ENCODE measurements at places on chromosomes 2 and 18.

- no peak for DNase-seq
These were observed 146.6 kb downstream of the GBX2 start for GRCh38 chr2:236021499-236022057.

- no peak for DNase-seq
These were observed 63.5 kb downstream of the MEIS1 start for GRCh38 chr2:66498289-66498975.

- no peak for DNase-seq
These were observed 601.8 kb downstream of the LRP1B start for GRCh38 chr2:141528990-141529389.

DNA sequence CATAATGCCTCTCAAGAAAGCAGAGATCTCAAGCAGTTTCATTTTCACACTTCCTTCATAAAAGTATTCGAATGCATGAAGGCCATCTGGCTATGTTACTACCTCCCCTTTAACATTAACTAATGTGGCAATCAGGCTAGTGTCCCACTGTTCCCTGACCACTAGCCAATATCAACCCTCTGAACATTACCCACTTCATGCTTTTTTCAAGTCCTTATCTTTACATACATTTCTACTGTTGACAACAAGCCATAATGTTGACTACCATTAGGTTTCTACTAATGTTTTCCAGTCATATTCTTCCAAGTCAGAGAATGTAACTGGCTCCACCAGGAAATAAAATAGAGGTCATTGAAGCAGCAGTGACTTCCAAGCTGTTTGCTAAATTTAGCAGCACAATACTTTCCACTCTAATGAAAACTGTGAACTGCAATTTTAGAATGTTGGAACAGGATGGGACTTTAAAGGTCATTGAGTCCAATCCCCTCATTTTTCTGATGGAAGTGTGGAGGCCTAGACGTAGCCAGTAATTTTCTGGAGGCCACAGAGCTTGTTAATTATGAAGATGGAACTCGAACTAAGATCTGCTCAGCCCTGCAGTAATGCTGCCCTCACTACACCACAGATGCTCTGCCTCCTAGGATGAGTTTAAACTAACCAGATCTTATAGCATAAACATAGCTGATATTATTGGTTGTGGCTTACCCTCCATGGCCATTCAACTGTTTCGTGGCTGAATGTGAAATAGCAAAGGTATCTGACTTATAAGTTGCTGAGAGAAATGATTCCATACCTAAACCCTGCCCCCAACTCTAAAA is 630 bp upstream of the PPP1R1C start:
- no peak for DNase-seq

- DNase-seq = no peak
These were observed 10.8 kb downstream of the DAPL1 start for GRCh38 chr2:158805936-158806335.

Measured in CD4-positive, alpha-beta T cell treated with Interleukin-15 for 4 hours (primary cell).